ENCODE measurements at places on chromosomes 2 and 18.

DNA sequence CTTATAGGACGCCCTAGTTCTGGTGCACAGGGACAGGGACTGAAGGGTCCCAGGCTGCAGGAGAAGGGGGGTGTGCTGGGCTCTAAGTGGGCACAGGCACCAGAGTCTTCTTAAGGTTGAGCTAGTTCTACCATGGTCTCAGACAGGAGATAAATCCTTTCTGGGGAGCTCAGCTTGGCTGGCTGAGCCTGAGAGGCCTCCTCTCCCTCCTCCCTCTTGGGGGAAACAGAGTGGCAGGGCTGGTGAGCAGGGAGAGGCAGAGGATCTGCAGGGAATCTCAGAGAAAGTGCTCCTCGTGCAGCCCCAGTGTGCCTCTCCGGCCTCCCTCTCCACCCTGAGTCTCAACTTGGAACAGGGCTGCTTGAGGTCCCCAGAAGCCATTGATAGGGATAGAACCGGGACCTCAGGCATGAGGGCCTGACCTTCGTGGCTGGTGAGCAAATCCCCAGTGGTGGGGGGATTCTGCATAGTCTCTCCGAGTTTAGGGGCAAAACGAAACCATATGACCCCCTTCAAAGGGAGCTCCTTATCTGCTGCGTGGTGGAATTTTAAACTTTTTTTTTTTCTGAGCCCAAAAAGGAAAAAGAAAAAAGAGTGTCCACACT is 2.0 kb downstream of the GDF7 start:
- no peak for DNase-seq

DNA sequence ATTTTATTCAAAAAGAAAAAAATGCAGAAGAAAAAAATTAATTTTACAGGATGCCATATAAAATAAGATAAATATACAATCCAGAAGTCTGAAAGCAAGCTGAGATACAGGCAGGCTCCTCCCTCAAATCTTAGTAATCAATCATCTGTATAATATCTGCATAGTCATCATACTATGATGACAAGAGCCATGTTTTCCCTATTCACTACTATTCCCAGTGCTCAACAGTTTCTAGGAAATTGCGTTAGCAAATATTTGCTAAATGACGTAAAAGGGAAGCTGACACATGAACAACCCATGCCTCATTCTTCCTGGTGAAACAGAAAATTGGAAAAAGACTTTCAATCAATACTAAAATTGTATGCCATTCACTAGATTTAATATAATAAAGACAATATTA is 793.2 kb downstream of the SUCLG1 start:
- DNase-seq, result no peak

- DNase-seq, result no peak
Measured at GRCh38 chr18:70377317-70377799, 88.5 kb downstream of the SOCS6 start.

- no peak for DNase-seq
Measured at GRCh38 chr18:33291539-33291938, 149.0 kb downstream of the CCDC178 start.

DNA sequence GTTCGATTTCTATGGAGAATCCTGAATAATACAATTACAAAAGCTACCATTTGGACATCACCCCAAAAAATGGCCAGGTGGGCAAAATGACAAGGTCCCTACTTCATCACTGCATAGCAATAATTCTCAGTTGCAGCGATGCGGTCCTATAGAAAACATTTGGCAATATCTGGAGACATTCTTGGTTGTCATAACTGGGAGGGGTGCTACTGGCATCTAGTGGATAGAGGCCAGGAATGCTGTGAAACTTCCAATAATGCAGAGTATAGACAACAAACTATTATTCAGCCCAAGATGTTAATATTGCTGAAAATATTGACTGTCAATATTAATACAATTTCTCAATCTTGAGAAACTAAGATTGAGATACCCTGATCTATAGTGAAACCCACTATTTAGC is 637.8 kb upstream of the PKDCC start:
- DNase-seq, result no peak

GRCh38 chr2:161839926-161840325 is 215.7 kb downstream of the SLC4A10 start:
- DNase-seq, result no peak

DNA sequence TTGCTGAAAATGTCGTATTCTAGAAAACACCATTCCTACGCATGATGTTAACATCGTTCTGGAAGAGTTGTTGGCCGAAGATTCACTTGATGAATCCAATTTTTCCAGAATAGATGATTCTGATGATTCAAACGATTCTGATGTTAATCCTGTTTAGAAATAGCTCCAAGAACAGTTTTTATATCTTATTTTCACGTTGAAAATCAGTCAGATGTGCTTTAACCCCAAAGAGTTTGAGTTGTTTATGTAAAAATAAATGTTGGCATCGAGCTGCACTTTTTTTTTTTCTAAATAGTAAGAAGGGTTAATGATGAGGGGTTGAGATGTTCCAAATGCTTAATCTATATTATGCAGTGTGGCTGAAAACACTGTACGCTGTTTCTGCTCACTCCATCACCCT is 99.9 kb upstream of the LINC00305 start:
- DNase-seq, result no peak

DNA sequence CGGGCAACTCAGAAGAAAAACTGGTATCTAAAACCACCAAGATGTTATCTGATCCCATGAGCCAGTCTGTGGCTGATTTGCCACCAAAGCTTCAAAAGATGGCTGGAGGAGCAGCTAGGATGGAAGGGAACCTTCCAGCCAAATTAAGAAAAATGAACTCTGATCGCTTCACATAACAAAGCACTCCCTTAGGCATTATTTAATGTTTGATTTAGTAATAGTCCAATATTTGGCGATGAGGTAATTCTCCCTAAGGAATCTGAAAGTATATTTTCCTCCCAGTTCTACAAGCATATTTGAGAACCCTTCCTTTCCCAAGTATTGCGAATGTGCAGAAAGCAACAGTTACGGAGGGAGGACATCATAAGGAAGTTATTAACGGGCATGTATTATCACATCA is 156.6 kb downstream of the KCNJ3 start:
- DNase-seq, result no peak

DNA sequence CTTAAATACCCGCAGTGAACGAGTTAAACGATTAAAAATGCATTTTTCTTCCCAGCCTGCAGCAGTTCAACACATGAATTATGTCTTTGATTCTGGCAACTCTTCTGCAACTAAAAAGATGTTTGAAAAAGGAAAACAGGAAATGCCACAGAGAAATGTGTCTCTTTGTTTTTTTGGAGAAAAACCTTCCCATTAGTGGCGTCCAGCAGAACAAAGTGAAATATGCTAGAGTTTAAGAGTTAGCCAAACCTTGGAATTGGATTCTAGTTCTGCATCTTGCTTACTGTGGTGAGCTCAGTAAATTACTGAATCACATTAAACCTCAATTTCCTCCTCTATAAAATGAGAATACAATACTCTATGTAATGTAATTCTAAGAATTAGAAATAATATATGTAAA is 900.2 kb upstream of the ACVR2A start:
- DNase-seq, result no peak

DNA sequence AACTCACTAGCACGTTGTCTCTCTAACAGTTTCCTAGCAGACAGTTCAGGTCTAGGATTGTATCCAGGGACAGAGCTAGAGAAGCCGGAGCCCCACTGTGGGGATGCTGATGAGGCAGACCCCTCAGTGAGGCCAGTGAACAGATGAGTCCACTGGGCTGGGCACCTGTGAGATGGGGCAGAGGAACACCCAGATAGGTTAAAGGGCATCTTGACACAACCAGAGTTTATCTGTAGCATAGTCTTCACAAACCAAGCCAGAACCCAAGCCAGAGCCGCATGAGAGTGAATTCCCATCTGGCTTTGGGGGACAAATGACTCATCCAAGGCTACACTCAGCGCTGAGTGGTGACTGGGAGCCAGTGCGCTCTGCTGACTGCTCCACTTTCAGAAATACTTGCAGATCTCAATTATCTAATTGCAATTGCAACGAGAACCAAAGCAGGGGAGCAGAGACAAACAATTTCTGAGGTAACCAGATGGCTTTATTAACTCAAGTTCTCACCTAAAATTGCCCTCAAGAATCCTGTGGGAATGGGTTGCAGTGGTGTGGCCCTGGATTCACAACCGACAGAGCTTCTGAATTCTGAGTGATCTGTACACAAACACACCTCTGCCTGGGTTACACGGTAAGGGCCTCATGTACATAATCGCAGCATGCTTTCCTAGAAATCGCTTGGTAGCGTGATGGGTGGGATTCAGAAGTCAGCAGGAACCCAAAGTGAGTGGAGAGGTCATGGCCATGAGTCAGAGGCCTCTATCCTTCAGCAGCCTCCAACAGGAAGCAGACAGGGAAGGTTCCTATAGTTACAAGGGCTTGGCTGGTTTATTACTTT is 48.7 kb upstream of the MSH2 start:
- no peak for DNase-seq

- peak; percentile 34 for DNase-seq
Measured at GRCh38 chr18:111306-112014, 46.9 kb upstream of the USP14 start.

DNA sequence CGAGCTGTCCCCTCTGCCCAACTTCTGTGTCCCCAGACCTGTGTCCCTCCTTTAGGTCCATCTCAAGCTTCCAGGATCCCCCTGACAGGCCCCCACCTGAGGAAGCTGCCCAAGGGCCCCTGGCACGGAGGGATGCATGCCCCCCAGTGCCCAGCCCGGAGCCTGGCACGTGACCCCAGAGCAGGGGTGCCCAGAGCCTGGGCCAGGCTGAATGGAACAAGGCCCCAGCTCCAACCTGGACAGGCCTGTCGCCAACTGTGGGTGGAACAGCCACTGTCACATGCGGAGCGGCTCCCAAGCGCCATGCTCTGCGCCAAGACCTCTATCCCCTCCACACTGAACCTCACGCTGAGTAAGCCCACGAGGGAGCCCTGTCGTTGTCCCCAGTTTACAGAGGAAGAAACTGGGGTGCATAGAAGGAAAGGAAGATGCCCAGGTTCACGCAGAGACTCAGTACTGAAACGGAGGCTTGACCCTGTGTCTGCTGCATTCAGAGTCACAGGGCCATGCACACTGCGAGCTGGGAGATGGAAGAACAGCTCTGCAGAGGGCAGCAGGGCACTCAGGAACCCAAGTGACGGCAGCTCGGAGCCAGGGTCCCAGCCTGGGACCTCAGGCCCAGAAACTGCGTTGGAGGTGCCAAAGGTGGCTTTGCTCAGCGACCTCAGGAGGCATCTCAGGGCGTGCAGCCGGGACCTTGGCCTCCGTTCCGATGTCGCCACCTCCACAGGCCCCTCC is 5.5 kb upstream of the ECEL1 start:
- no peak for DNase-seq

DNA sequence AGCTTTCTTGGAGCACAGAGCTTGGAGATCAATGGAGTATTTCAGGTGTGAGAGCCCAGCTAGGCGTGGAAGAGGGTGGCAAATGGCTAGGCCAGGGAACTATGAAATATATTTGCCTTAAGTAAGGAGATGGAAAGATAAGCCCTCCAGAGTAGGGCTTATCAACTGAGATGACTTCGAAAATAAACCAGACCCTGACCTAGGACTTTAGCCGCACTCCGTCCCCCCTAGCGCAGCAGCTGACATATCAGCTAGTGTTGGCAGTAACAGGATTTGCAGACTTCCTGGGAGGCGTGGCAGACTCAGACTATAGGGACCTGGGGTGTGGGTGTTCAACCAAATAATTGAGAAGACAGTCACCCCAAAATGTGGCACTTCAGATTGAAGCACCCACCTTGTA is 127.7 kb upstream of the EPAS1 start:
- DNase-seq, result no peak

DNA sequence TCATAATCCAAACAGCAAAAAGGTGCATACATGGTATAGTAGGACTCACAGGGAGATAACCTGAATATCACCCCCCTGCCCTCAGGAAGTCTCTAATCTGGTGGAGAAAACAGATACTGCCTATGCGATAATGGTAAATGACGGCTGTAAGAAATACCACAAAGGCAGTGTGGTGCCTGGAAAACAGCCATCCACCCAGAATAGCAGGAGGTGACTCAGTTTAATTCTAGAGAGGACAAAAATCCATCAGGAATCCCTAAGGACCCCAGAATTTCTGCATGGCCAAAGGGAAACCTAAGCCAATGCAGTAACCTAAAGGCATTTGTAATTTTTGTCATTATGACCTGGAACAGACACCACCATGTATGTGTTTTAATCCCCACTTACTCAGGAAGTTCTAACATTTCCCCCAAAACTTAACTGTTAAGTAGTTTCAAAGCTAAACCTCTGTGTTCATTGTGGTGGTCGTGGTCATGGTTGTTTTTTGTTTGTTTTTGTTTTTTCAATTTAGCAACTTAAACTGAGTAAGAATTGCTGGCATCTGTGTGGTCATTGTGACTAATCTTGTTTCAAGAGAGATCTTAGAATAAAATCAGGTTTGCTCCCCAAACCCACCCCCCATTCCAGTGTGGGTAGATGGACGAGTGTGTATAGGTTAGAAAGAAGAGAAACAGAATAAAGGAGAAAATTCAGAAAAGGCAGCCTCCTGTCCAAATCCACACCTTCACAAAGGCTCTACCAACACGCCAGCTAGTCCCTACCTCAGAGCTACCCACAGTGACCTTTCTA is 121.5 kb upstream of the CDCA7 start:
- no peak for DNase-seq

- DNase-seq, result no peak
Measured at GRCh38 chr2:60544062-60544461, 9.4 kb downstream of the BCL11A start.

GRCh38 chr2:165144315-165144714 is 59.5 kb downstream of the SCN3A start:
- DNase-seq, result no peak

DNA sequence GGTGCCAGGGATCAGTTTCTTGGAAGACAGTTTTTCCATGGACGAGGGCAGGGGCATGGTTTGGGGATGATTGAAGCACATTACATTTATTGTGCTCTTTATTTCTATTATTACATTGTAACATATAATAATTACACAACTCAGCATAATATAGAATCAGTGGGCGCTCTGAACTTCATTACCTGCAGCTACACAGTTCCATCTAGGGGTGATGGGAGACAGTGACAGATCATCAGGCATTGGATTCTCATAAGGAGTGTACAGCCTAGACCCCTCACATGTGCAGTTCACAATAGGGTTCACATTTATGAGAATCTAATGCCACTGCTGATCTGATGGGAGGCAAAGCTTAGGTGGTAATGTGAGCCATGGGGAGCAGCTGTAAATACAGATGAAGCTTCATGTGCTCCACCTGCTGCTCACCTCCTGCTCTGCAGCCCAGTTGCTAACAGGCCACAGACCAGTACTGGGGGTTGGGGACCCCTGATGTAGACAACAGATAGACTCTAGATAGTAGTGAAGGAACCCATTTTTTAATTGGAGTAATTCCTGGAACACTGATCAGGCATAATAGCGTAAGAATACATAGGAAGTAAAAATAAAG is 41.5 kb upstream of the MC4R start:
- no peak for DNase-seq

GRCh38 chr2:135174810-135175093 is 122.7 kb downstream of the RAB3GAP1 start:
- no peak for DNase-seq

All from stimulated activated CD8-positive, alpha-beta memory T cell treated with anti-CD3 and anti-CD28 coated beads, Interleukin-4, amount 100 ng/mL, for 4 hours (primary cell).